ENCODE measurements at places on chromosomes 2 and 18. TPM values are rescaled to one million over a fixed set of nuclear protein-coding genes. Genes with fewer than 3 reads are reported as not detected.

ATP6V1B1 gene
- not detected for total RNA-seq

CPO gene
- not detected for total RNA-seq

CNTNAP5 gene
- not detected for total RNA-seq

CLEC4F gene
- total RNA-seq: 5.0 TPM

POTEC gene
- not detected for total RNA-seq

ZDBF2 gene
- 33.7 TPM for total RNA-seq

RGPD3 gene
- total RNA-seq: not detected

ABCG5 gene
- total RNA-seq: not detected

HOXD12 gene
- total RNA-seq: not detected

REG3A gene
- not detected for total RNA-seq

ANTXR1 gene
- 104 TPM for total RNA-seq

ASB18 gene
- not detected for total RNA-seq

PRKAG3 gene
- total RNA-seq: not detected

NEU4 gene
- total RNA-seq: 0.29 TPM

ICOS gene
- 0.14 TPM for total RNA-seq

TACR1 gene
- 1.9 TPM for total RNA-seq

SYT4 gene
- total RNA-seq: not detected

SIX3 gene
- not detected for total RNA-seq

SIX2 gene
- 0.24 TPM for total RNA-seq

WDR35 gene
- total RNA-seq: 17.3 TPM

MRPS9 gene
- total RNA-seq: 12.3 TPM

UGT1A3 gene
- not detected for total RNA-seq

RBKS gene
- 2.6 TPM for total RNA-seq

NEDD4L gene
- total RNA-seq: 24.5 TPM
